Skeletal muscle tissue (tissue), 5 donors: ENCODE measurements at places on chromosomes 13 and 19. TPM values are rescaled to one million over a fixed set of nuclear protein-coding genes. Genes with fewer than 3 reads are reported as not detected.

Gene IGFL4
- 3.1 TPM for total RNA-seq

Gene IL12RB1
- total RNA-seq, result 0.52 TPM

Gene KLK14
- total RNA-seq, result not detected

Gene ANGPTL8
- 3.1 TPM for total RNA-seq

Gene IRS2
- 2.6 TPM for total RNA-seq

Gene LGALS14
- total RNA-seq, result not detected

Gene NKPD1
- not detected for total RNA-seq

Gene CEACAM8
- 0.52 TPM for total RNA-seq

Gene ZNF223
- total RNA-seq, result 5.2 TPM

Gene GEMIN7
- 16.7 TPM for total RNA-seq

Gene ACTMAP
- total RNA-seq, result under 0.01 TPM

Gene CCL25
- total RNA-seq, result not detected

Gene KLK4
- not detected for total RNA-seq

Gene CYP2S1
- total RNA-seq, result 1.6 TPM

Gene ZNF470
- 3.7 TPM for total RNA-seq

Gene KCNN1
- 0.52 TPM for total RNA-seq

Gene ZNF549
- 8.9 TPM for total RNA-seq

Gene FUT2
- total RNA-seq, result not detected

Gene PLPP2
- 1.0 TPM for total RNA-seq

Gene BCAM
- total RNA-seq, result 89.8 TPM

Gene ZNF85
- 14.6 TPM for total RNA-seq
